ENCODE measurements at places on chromosomes 1 and 21.

DNA sequence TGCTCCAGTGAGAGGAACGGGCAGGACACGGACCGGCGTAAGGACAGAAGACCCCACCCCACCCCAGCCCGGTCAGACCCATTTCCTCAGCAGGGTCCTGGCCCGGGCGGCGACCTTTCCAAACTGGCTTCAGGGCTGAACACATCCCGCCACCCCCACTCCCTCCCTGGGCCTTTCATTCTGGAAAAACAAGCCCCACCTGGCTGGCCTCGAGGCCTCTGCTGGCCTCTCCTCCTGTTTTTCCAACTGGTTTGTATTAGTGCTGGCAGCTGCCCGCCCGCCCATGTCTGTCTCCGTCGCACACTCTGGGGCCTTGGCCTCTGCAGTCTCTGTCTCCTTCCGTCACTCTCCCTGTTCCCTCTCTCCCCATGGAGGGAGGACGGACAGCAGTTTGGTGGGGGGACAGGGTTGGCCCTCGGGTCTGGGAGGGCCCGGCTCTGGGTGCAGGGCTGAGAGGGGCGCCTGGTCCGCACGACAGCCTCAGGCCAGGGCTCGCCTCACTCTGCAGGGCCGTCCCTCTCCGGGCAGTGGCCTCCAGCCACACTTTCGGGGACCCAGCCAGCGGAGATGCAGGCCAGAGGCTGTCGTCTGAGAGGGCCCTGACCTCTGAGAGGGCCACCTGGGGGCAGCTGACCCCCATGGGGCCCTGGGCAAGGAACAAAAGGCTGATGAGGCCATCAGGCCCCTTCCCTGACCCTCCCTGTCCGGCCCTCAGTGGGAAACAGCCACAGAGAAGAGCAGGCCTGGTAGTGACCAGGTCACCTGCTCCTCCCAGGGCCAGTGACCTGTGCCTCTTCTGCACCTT is 1.5 kb upstream of the MXRA8 start:
- no peak for DNase-seq

GRCh38 chr21:43717967-43718871 is 710 bp upstream of the PDXK start:
- DNase-seq, result no peak

DNA sequence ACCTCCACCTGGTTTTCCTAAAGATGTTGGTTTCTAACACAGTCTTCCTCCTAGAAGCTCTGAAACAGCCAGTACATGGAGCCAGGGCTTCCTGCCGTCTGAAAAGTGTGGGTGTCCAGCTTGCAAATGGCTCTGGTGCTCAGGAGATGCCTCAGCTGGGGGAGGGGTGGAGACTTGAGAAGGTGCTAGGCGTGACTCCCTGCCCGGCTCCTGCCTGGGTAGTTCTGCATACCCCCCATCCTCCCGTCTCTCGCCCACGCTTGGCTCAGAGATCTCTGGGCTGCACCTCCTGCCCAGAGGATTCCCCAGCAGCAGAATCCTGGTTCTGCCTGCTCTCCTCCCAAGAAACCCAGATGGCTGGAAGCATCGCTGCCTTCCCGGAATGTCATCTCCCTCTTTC is 16.9 kb downstream of the STUM start:
- no peak for DNase-seq

DNA sequence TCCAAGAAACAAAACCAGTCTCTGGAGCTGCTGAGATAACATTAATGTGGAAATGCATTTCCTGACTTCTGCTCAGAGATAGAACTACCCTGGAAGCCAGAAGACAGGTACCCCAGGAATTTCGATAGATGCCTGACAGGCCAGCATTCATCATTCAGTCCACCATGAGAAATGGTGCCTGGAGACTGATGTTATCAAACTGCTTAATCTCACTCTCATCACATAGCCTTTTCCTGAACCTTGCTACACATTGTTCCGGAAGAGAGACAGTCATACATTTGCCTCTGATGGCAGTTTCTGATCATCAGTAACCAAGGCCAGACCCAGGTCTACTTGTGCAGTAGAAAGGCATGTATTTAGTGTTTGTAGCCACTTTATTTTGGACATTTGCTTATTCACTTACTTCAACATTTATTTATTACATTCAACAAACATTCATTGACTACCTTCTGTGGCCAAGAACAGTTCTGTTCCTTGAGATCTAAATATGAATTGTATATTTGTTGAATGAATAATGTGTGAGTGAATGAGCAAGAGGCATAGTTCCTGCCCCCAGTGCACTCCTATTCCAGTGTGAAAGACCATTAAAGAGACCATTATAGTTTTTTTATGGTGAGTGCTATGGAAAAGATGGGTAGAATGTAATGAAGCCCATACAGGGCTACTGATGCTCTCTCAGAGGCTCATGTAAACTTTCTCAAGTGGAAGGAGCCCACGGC is 485.7 kb downstream of the NUF2 start:
- DNase-seq, result no peak

DNA sequence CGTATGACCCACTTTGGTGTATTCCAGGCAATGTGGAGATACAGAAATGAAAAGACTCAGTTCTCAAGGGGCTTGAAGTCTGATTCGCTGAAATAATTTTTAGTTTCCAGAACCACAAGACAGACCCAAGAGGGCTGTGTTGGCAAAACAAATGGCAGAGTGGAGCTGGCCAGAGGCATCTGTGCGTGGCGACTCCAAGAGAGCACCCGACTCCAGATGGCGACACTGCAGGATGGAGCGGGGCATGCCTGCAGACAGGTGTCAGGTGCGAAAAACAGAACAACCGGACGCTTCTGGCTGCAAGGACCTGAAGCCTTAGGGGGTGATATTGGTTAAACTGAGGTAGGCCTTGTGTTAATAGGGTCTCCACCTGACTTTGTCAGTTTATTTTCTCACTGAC is 31.7 kb upstream of the COQ8A start:
- DNase-seq, result no peak

DNA sequence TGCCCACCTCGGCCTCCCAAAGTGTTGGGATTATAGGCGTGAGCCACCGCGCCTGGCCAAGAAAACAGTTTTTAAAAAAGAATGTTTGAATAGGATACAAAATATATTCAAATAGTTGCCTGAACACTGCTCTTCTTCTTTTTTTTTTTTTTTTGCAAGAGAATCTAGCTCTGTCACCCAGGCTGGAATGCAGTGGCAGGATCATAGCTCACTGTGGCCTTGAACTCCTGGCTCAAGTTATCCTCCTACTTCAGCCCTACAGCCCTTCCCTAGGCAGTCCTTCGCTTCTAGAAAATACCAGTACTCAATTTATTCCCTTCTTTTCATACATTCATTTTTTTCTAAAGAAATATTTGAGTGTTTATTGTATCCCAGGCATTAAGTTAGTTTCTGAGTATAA is 67.9 kb downstream of the OSBPL9 start:
- DNase-seq, result no peak

DNA sequence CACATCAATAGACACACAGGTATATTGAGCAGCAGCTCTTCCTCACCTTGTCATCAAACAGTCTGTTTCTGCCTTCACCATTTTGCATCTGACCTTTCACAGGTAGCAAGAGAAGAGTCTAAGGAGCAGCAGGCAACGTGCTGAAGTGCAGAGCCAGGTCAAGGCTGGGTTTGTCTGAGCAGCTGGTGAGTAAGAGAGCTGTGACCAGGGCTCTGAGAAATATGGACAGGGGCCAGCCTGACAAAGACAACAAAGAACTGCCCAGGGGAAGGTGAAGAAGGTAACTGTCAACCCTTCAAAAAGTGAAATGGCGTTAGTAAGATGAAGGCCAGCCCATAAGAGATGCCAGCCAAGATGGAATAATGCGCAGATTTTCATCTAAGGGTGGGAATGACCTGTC is 58.9 kb upstream of the LRRC8D start:
- DNase-seq, result no peak

DNA sequence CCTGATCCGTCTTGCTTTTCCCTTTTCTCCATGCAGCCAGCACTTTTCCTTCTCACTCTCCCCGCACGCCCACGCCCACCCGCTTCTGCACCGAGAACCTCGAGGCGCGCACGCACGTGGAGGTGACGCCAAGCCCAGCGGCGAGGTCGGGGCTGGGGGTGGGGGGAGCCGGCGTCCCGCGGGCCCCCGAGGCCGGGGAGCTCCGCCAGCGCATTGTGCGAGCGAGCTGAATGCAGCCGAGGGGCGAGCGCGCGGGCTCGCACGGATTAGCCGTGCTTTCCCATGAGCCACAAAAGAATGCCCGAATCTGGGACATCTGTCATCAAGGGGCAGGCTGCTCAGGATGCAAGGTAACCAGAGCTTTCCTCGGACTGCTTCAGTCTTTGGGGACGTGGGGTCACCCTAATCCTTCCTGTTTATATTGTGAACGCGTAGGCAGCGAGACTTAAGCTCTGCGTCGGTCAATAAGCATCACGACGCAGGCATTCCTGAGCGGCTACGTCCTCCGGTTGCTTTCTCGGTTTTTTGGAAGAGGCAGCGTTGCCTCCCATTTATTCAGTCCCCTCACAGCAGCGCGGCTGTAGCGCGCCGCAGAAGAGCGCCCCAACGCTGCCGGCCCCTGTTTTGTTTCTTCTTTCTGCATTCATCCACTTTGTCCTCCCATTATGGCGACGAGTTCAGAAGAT is 67.3 kb upstream of the AKT3 start:
- DNase-seq, result no peak

- DNase-seq, result no peak
Observed at GRCh38 chr1:47172782-47173181, 17.1 kb downstream of the PDZK1IP1 start.

GRCh38 chr21:28112511-28112910 is 880.2 kb downstream of the LTN1 start:
- no peak for DNase-seq

GRCh38 chr21:35023396-35024070 is 25.6 kb downstream of the RUNX1 start:
- DNase-seq, result no peak

DNA sequence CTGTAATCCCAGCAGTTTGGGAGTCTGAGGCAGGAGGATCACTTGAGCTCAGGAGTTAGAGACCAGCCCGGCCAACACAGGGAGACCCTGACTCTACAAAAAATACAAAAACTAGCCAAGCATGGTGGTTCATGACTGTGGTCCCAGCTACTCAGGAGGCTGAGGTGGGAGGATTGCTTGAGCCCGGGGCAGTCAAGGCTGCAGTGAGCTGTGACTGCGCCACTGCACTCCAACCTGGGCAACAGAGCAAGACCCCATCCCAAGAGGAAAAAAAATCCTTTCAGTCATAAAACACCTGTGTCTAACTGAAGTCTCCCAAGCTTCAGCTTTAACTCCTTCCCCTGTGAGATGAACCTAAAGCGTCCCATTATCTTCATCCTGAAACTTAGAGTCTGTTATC is 33.1 kb upstream of the GOLT1A start:
- DNase-seq, result no peak

- no peak for DNase-seq
Observed at GRCh38 chr1:9169601-9170137, 40.8 kb upstream of the GPR157 start.

DNA sequence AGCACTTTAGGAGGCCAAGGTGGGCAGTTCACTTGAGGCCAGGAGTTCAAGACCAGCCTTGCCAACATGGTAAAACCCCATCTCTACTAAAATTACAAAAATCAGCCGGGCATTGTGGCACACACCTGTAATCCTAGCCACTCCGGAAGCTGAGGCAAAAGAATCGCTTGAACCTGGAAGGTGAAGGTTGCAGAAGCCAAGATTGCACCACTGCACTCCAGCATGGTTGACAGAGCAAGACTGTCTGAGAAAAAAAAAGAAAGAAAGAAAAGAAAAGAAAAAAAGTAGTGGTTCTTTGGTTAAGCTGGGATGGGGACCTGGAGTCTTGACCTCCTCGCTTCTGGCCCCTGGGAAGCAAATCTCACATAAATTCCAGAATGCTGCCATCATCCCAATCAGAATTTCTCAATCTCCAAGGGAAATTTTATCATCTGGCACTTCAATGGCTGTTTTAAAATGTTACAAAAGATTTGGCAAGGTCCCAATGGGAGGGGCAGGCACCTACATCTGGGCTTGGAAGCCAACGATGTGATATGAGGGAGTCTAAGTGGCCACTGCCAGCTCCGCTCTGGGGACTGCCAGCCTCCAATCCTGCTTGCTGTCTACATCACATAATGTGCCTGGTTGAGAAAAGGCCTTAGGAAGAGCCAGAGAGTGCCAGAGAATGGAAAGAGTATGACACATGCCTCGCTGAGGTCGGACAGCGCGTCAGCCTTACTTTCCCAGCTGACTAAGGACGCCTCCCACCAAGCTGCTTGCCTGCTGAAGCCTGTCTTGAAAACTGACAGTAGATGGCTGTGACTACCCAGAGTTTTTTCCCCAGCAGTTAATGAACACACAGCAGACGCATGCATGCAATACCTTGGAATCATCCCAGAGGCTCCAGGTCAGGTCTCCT is 42.1 kb upstream of the SRP9 start:
- no peak for DNase-seq

DNA sequence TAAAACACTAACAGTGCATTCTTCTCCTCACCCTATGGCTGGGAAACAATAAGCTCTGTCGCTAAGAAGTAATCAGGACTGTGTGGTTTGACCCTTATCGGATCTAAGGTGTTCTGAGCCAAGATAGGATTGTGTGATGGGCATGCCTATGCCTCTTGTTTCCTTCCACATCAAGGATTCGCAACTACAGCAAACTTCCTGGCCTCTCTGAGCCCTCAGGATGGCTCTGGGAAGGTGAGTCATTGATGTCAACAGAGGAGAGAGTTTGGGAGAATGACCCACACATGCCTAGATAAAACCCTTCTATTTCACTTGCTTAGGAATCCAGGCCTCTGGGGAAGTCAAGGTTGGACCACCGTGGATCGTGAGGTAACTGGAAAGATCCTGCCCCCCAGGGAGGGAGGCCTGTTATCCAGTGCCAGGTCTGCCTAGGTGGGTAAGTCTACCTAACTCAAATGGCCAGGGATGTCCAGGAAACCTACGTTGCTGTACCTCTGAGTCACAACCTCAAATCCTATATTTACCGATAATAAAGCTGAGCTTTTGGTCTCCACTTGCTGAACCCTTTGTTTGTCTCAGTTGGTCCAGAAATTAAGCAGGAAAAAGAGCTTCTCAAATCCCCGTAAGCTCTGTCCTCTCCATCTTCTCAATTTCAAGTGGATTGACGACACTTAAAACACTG is 27.4 kb downstream of the TIAM1 start:
- DNase-seq, result no peak

DNA sequence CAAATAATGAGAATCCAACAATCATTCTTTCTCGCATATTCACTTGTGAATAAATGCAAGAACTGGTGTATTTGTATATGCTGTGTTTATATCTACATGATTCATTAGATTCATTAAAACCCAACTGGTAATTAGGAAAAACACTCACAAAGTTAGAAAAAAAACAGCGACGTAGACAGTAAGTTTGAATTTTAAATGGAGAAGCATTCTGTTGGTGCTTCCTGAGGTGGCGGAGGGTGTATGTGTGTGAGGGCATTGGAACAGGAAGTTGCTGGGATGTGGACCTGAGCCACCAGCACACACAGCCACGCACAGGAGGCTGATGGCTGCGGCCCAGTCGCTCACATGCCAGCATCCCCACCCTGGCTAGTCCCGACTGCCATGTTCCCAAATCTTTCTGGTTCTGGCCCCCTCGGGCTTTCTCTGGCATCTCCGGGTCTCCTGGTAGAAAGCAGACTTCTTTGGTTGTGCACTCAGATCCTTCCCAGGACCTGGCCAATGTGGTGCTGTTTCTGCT is 121.6 kb upstream of the IRF2BP2 start:
- DNase-seq, result no peak

- no peak for DNase-seq
Observed at GRCh38 chr1:209770636-209771415, 13.5 kb downstream of the C1orf74 start.

GRCh38 chr1:57296726-57297250 is 127.1 kb downstream of the DAB1 start:
- no peak for DNase-seq
